ENCODE measurements at places on chromosomes 6 and 20. TPM values are rescaled to one million over a fixed set of nuclear protein-coding genes. Genes with fewer than 3 reads are reported as not detected.

The FAM83B gene
- not detected for total RNA-seq

DNA sequence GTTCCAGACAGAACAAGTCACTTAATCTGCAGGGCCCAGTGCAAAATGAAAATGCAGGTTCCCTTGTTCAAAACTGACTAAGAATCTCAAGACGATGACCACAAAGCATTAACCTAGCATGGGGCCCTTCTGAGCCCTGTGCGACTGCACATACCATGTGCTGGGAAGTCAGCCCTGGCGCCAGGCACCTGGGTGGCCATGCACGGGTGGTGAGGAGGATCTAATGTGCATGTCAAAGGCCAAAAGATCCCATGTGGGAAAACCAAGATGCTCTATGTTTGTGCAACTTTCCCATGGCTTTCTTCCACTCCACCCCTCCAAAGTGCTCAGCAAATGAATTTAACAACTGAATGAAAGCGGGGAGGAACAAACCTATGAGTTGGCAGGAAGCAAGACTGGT is 33.5 kb upstream of the NXT1 start:
- H3K4me3 ChIP-seq = no peak overlapping the region
- H3K27ac ChIP-seq = no peak overlapping the region

DNA sequence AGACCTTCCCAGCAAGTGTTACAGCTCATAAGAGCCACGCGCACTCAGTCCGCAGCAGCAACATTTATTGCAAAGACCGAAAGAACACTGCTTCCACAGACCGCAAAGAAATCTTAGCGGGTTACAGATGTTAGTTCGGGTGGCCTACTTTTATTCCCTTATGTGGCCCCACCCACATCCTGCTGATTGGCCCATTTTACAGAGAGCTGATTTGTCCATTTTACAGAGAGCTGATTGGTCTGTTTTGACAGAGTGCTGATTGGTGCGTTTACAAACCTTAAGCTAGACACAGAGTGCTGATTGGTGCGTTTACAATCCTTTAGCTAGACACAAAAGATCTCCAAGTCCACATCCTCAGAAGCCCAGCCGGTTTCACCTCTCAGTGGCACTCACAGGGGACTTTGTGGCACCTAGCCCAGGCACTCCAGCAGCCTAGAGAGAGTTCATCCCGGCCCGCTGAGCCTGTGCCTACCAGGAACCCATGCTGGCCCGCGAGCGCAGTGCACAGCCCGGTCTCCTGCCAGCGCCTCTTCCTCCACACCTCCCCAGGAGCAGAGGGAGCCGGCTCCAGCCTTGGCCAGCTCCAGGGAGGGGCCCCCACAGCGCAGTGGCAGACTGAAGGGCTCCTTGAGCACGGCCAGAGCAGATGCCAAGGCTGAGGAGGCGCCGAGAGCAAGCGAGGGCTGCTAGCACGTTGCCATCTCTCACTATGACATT is 244.3 kb upstream of the TSHZ2 start:
- H3K4me3 ChIP-seq = no peak overlapping the region
- no peak overlapping the region for H3K27ac ChIP-seq
- H3K4me1 ChIP-seq = no peaks in the 10 kb centered on the region
- no peaks in the 10 kb centered on the region for H3K36me3 ChIP-seq
- H3K27me3 ChIP-seq = no peaks in the 10 kb centered on the region
- DNase-seq = no peak

DNA sequence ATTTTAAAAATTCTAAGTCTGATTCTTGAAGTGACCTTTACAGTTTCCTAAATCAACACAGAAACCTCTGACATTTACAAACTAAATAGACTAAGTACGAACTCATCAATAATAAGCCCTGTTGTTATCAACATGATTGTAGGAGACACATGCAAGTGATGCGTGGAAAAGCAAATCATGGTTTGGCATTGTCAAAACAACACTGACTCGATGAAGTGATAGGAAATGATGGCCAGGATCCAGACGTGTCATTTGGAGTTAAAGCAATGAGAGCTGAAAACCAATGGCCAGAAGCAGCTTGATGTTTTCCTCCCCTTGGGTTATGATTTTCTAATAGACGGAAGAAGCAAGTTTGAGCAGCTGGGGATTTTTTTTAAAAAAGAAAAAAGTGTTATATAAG is 117.4 kb upstream of the FAM184A start:
- H3K4me3 ChIP-seq = no peak overlapping the region
- H3K27ac ChIP-seq = no peak overlapping the region
- DNase-seq = no peak
- H3K36me3 ChIP-seq = no peaks in the 10 kb centered on the region
- H3K4me1 ChIP-seq = no peaks in the 10 kb centered on the region

DNA sequence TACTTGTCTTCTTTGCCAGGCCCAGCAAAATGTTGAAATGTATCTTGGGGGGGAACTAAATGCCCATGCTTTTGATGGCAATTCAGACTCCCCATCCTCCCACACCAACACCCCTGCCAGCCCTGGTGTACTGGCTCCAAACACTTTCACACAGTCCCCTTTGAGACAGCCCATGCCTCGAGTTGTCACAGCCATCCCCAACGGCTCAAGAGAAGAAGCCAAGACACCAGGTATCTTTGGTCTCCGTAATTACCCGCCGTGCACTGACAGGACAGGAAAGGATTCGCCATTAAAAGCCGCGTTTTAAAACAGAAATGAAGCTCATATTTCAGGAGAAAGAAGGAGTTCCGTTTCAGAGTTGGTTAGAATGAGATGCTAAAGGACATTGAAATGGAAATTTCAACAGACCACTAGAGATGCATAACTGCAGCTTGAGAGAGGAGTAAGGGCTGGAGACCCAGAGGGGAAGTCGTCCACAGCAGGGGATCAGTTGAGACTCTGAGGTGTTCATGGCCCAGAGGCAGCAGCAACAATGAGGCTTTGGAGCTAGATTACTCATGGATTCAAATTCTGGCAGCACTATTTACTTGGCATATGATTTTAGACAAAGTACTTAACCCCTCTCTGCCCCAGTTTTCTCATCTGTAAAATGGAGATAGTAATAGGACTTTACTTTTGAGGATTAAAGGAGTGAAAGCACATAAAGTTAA is 63.5 kb upstream of the ADGRF1 start:
- H3K36me3 ChIP-seq = no peaks in the 10 kb centered on the region
- no peak for DNase-seq
- H3K27ac ChIP-seq = peak overlapping the region; percentile 46
- H3K4me1 ChIP-seq = no peaks in the 10 kb centered on the region
- no peak overlapping the region for H3K4me3 ChIP-seq

GRCh38 chr6:122429323-122429722 is 29.9 kb downstream of the HSF2 start:
- H3K27ac ChIP-seq = no peak overlapping the region
- no peak for DNase-seq
- peaks cover 17% of the 10 kb centered on the region for H3K36me3 ChIP-seq
- no peaks in the 10 kb centered on the region for H3K4me1 ChIP-seq
- no peak overlapping the region for H3K4me3 ChIP-seq

GRCh38 chr6:88302769-88303225 is 136.7 kb upstream of the CNR1 start:
- no peak overlapping the region for H3K27ac ChIP-seq
- H3K27me3 ChIP-seq = no peaks in the 10 kb centered on the region
- H3K36me3 ChIP-seq = no peaks in the 10 kb centered on the region
- DNase-seq = no peak
- no peak overlapping the region for H3K4me3 ChIP-seq

The EFCAB8 gene
- total RNA-seq = 1.1 TPM

DNA sequence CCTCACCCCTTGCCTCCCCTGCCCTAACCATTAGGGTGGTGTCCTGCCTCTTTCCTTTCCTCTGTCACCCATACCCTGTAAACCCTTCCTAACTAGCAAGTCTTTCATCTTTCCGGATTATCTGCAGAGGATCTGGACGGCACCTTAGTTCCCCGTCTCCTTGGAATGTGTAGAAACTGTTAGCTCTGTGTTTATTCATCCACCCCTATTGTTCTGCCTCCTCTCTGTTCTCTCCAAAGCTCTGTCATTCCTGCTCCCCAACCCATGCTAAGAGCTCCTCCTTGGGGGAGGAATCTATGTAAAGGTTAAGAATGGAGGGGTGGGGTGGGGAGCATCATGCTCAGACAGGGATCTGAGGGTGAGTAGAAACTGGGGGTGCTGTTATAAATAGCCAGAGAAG is 39.4 kb upstream of the KCNK5 start:
- H3K4me3 ChIP-seq = no peak overlapping the region
- no peaks in the 10 kb centered on the region for H3K27me3 ChIP-seq
- no peaks in the 10 kb centered on the region for H3K36me3 ChIP-seq
- no peaks in the 10 kb centered on the region for H3K4me1 ChIP-seq
- no peak for DNase-seq
- H3K27ac ChIP-seq = no peak overlapping the region

The GMPR gene
- 3.5 TPM for total RNA-seq

GRCh38 chr6:33160096-33160495 is 32.2 kb downstream of the COL11A2 start:
- DNase-seq = no peak
- H3K4me1 ChIP-seq = peaks cover 13% of the 10 kb centered on the region
- H3K27ac ChIP-seq = no peak overlapping the region
- H3K27me3 ChIP-seq = no peaks in the 10 kb centered on the region
- H3K4me3 ChIP-seq = no peak overlapping the region

GRCh38 chr6:10412461-10413261 is 2.2 kb downstream of the TFAP2A start:
- H3K27me3 ChIP-seq = no peaks in the 10 kb centered on the region
- H3K4me3 ChIP-seq = peak overlapping the region; percentile 100
- H3K36me3 ChIP-seq = peaks cover 19% of the 10 kb centered on the region
- H3K27ac ChIP-seq = peak overlapping the region; percentile 99

- DNase-seq = no peak
- no peaks in the 10 kb centered on the region for H3K36me3 ChIP-seq
- H3K4me1 ChIP-seq = peaks cover 74% of the 10 kb centered on the region
Observed at GRCh38 chr20:62365814-62366369, 1.2 kb downstream of the LAMA5 start.

GRCh38 chr6:140063021-140063399 is 688.6 kb upstream of the CITED2 start:
- DNase-seq = no peak
- H3K4me1 ChIP-seq = no peaks in the 10 kb centered on the region
- H3K27me3 ChIP-seq = no peaks in the 10 kb centered on the region

DNA sequence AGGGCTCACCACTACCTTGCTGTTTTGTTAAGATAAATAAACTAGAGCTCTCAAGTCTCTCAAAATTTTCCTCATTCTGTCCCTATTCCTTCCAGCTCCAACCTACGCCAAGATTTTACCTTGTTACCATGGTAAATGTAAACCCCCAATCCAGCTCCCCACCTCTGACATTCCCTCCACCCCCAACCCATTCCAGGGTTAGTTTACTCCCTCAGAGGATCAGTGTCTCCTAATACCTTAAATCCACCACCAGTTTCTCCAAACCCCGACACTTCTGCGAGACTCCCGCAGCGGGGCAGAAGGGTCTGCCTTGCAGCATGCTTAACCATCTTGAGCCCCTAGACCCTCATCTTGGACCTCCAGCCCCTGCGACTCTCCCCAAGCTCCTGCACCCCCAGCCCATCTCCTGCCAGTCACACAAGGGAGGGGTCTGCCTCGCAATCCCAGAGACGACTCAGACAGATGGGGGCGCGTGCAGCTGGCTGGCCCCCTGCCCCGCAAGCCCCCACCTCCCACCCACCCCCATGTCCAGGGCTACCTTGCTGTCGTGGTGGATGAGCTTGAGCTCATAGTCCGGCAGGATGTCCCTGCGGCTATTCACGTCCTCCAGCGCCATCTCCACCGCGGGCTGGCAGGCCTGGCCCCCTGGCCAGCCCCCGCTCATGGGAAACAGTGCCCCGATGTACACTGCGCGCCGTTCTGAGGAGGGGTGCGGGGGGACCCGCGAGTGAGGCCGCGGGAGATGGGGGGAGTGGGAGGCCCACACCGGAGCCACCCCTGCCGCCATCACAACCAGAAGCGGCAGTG is 5.8 kb downstream of the GABBR1 start:
- peaks cover 21% of the 10 kb centered on the region for H3K27me3 ChIP-seq
- H3K4me3 ChIP-seq = peak overlapping the region; percentile 17
- DNase-seq = no peak
- H3K4me1 ChIP-seq = no peaks in the 10 kb centered on the region
- H3K36me3 ChIP-seq = peaks cover 2% of the 10 kb centered on the region

GRCh38 chr6:100806296-100806695 is 74.8 kb downstream of the ASCC3 start:
- no peaks in the 10 kb centered on the region for H3K36me3 ChIP-seq
- peaks cover 10% of the 10 kb centered on the region for H3K4me1 ChIP-seq
- H3K4me3 ChIP-seq = no peak overlapping the region
- no peak for DNase-seq
- H3K27me3 ChIP-seq = no peaks in the 10 kb centered on the region
- no peak overlapping the region for H3K27ac ChIP-seq

DNA sequence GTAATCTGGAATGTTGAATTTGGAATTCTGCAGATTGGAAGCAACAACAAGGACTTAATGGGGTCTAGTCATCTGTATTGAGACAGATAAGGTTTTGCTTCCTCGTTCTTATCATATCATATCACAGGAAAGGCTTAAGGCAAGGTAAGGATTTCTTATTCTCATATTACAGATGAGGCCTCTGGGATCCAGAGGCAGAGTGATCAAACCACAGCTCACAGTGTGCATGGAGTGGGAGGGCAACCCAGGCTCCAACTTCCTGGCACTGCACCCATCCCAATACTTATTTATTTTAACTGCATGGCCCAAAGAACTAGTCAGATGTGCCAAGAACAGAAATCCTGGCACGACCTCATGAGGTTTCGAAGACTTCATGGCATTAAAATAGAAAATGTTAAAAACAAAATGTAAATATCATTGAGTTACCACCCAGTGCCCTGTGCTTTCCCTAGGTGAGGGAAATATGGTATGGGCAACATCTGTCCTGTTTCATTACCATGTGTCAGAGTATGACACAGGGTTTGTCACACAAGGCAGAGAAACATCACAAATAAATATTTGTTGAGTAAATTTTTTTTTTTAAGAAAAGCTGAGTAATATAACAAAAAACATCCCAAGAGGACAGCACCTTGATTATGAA is 191.9 kb downstream of the ISM1 start:
- no peak for DNase-seq
- H3K27ac ChIP-seq = no peak overlapping the region
- H3K27me3 ChIP-seq = no peaks in the 10 kb centered on the region
- H3K4me1 ChIP-seq = no peaks in the 10 kb centered on the region
- no peak overlapping the region for H3K4me3 ChIP-seq

The DTNBP1 gene
- 29.3 TPM for total RNA-seq

DNA sequence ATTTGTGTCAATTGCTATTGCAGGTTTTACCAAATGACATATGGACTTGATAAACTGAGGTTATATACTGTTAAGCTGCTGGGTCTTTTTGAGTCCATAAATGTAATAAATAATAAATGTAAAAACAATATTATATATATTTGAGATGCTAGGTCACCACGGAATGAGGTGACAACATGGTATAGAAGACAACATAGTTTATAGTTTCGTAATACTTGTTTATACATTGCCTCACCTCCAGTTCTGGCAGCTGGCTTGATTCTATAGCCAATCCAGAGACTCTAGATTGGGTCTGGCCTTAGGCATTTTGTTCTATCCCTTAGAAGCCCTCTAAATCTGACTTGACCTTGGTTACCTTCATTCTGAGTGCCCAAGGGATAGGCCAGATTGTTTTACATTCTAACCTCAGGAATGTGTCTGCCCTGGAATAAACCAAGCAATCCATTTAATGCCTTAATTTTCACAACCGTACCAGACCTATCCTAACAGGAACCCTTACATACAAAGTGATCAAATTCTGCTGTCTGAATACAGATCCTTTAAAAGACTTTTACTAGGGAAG is 61.5 kb upstream of the STXBP5 start:
- no peaks in the 10 kb centered on the region for H3K4me1 ChIP-seq
- H3K27ac ChIP-seq = no peak overlapping the region
- no peaks in the 10 kb centered on the region for H3K36me3 ChIP-seq
- DNase-seq = no peak
- no peak overlapping the region for H3K4me3 ChIP-seq

- H3K4me1 ChIP-seq = no peaks in the 10 kb centered on the region
- no peak overlapping the region for H3K4me3 ChIP-seq
- H3K27ac ChIP-seq = no peak overlapping the region
- DNase-seq = no peak
Observed at GRCh38 chr20:38617830-38618196, 16.2 kb downstream of the ARHGAP40 start.
